Neural crest cell (in vitro differentiated cells): ENCODE measurements at places on chromosomes 16 and 17. TPM values are rescaled to one million over a fixed set of nuclear protein-coding genes. Genes with fewer than 3 reads are reported as not detected.

The KRT9 gene
- total RNA-seq: not detected in 2 replicates

DNA sequence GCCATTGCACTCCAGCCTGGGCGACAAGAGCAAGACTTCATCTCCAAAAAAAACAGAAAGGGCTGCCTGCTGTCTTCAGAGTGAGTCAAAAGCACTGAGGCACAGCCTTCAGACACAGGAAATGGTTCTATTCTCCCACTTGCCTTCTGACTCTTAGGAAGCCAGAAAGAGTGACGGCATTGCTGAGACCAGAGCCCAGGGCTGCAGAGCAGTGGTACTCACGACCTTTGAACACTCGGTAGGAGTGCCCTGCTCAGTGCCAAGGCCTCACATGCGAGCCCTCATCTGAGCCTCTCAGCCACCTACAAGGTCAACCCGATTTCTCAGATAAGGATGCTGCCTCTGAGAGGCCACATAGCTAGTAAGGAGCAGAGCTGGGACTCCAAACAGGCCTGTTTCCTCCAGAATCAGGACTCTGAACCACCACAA, 3.5 kb upstream of the ITGAE start:
- no peak for DNase-seq

The PHF23 gene
- total RNA-seq: 72.7 and 75.2 TPM in 2 replicates

The FCSK gene
- 14.8 and 15.2 TPM in 2 replicates for total RNA-seq

DNA sequence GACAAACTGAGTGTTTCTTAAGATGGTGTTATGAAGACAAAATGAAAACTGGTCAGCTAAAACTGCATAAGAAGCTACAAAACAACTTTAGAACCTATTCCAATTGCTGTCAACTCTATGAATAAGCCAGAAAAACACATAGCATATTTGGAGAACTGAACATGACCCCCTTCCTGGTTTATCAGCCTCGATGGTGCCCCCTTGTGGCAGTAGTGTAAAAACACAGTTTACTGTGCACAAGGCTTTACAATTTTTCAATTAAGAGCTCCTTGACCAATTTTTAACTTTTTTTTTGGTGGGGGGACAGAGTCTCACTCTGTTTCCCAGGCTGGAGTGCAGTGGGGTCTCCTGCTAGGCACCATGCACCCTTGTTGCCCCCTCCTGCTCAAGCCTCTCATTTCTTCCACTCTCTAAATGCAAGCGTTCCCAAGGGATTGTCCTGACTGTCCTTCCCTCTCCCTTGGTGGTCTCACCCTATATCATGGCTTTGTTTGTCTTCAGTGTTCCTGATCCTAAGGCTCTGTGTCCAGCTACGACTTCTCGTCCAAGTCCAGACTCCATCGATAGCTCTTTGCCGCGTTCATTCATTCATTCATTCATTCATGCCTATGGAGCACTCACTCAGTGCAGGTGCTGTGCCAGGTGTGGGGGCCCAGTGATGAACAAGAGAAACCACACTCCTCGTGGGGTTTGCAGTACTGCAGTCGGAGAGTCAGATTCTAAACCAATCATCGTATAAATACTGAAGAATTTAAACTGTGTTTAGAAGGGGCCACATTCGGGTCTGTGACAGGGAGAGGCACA, 7.5 kb downstream of the EIF1 start:
- peak; percentile 69 for DNase-seq

GRCh38 chr17:34607917-34608316, 28.5 kb downstream of the TMEM132E start:
- no peak for DNase-seq

DNA sequence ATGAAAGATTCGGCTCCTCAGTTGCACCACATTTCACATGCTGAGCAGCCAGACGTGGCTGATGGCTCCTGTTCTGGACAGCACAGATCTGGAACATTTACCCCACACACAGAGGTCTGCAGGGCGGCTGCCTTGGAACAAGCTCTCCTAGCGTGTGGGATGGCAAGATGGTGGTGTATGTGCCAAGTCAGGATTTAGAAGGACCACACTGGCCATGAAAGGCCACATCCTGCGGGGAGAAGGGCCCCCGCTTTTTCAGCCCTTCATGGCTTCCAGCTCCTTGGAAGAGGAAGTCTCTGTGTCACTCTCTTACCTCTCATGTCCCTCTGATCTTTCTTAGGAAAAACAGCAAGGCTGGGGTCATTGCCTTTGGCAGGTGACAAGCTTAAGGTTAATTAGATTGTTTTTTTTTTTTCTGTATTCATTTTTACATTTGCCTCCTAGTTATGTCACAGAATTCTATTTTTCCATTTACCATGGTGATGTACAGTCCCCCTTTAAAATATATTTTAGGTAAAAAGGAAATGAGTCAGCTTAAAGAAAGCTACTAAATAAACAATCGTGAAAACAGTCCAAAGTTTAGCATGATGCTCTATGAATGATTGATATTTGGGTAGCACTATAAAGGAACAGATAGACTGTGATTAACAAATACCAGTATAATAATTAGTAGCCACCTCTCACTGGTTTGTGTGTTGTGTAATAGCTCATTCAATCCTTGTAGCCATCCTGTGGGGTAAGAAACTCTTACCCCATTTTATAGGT, 396.6 kb downstream of the CPPED1 start:
- no peak for DNase-seq

The ALOX12B gene
- not detected in 2 replicates for total RNA-seq

The TVP23A gene
- 6.9 and 7.7 TPM in 2 replicates for total RNA-seq

The GJD3 gene
- total RNA-seq: 0.34 TPM in 1 of 2 replicates, not detected in the other

- no peak for DNase-seq
These were observed 5.0 kb upstream of the KRT13 start for GRCh38 chr17:41510251-41511065.
